ENCODE measurements at places on chromosomes 7 and 10.
A peak's percentile ranks its signal among the peaks of the same experiment; 100 is the strongest.

GRCh38 chr10:89793649-89794254 is 92.4 kb downstream of the KIF20B start:
- DNase-seq, result peak; percentile 24

GRCh38 chr10:474946-475345 is 214.5 kb downstream of the DIP2C start:
- no peak for DNase-seq

- DNase-seq, result no peak
Measured at GRCh38 chr10:100655326-100655759, 90.0 kb upstream of the PAX2 start.

DNA sequence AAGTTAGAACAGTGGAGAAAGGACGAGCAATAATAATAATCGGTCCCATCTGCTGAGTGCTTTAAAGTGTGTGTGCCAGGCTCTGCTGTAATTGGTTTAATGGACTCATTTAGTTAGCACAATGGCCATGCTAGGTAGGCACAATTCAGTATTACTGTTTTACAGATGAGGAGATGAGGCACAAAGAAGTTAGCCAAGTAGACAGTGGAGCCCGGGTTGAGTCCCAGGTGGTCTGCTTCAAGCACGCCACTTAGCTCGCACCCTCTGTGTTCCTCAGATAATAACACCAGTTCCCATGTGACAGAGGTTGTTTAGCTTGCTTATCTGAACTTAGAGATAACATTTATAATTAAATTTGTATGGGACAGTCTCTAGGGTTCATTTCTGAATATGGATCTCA is 101.6 kb upstream of the GJD4 start:
- no peak for DNase-seq

- DNase-seq, result no peak
Measured at GRCh38 chr10:28442403-28442802, 90.5 kb upstream of the WAC start.

DNA sequence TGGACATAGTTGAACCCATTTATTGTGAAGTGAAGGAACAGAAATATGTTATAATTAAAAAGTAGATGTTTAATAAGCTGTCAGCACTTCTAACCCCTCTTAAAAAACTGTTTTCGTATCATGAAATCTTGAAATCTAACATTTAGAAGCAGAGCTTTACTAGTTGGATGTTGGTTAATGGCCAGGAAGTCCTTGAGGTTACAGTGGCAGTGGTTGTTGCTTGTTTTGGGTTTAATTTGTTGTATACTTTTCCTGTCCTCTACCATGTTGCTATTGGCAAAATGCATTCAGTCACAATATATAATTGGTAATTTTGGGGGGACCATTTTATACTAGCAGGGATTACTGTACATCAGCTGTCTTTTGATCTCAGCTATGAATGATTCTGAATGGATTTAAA is 60.7 kb downstream of the EXOC4 start:
- no peak for DNase-seq

DNA sequence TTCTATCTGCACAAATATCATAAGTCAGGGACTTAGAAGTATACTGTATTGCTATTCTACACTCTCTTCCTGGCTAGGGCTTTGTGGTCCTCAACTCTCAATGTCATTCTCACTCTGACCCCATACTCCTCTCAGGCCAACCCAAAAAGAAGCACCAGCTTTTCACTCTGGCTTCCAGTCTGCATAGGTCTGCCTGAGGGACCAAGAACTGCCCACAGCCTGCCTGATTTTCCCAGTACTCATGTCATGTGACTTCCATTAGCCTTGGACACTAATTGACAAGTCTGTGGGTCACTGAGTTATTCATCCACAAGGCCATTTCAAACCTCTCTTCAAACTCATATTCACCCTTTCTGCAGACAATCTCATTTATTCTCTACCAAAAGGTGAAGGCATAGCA is 19.8 kb downstream of the PMPCB start:
- DNase-seq, result no peak

DNA sequence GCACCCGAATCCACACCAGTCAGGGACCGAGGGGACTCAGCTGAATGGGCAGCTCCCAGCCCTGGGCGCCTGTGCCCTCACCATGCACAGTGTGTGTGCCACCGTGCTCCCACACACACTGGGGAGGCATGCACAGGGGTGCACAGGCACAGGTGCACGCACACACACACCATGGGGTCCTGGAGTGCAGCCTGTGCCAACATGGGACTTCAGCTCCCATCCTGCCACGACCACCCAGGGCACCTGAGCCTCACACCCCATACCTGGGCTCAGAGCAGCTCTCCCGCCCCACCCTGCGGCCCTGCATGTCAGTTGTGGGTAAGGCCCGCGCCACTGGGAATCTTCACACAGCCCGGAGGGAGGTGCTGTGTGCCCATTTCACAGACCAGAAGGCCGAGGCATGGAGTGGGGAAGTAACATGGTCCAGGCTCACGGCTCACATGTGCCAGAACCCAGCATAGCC is 8.0 kb downstream of the ELFN1 start:
- no peak for DNase-seq

GRCh38 chr10:16945593-16945992 is 128.4 kb upstream of the RSU1 start:
- DNase-seq, result no peak

GRCh38 chr10:73287441-73287840 is 35.0 kb upstream of the MRPS16 start:
- DNase-seq, result no peak

DNA sequence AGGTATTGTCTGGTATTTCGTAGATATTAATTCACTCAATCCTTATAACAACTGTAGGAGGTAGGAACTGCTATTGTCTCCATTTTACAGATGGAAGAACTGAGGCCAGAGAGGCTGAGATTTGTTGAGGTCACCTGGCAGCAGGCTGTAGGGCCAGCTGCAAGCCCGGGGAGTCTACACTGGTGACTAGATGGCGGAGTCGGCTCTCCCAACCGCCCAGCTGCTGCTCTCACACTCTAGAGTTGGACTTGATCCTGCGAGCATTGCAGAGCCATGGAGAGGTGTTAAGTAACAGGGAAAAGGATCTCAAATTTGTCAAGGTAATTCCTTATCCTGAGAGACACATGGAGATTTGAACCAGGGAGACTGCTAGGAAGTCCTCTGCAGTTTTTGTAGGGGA is 124.1 kb downstream of the CAMK1D start:
- DNase-seq, result no peak

- no peak for DNase-seq
Measured at GRCh38 chr10:91603931-91604331, 28.9 kb downstream of the PPP1R3C start.

DNA sequence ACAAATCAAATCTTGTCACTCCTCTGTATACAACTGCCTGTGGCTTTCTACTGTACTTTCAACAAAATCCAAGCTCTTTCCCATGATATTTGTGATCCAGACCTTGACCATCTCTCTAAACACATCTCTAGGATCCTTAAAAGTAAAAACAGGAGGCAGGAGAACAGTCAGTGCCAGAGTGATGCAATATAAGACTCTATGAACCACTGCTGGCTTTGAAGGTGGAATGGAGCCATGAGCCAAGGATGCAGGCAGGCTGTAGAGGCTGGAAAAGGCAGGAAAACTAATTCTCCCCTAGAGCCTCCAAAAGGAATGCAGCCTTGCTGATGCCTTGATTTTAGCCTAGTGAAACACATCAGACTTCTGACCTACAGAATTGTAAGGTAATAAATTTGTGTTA is 45.5 kb upstream of the LRRN3 start:
- DNase-seq, result no peak

DNA sequence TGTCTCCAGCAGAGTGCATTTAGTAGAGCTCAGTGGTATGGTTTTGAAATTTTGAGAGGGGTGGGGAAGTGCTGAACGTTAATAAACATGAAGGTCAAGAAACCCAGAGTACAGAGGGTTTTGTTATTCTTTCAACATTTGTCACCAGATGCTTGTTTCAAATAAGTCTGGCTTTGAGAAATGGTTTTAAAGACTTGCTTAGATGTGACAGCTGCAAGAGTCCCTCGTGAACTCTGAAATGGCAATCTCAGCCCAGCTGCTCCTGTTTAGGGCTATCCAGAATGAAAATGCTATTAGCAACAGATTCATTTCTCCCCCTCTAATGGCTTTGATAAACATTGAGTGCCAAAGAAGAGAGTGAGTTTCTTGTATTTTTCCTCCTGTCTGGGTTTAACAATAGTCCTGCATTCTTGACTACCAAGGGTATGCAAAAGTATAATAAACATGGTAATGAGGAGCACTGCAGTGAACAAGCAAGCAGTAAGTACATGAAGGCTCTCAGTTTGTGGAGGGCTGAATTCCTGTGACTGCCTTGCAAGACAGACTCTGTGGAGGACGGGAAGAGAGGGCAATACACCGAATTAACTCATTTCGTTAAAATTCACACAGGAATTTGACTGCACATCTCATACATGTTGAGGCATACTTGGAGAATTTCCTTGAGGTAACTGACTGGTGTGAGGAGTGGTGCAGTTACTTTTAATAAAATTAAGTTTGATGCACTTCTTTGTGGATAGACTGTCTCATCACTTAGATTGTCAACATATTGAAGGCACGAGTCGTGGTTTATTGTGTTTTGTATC is 490.9 kb downstream of the REEP3 start:
- DNase-seq, result no peak

DNA sequence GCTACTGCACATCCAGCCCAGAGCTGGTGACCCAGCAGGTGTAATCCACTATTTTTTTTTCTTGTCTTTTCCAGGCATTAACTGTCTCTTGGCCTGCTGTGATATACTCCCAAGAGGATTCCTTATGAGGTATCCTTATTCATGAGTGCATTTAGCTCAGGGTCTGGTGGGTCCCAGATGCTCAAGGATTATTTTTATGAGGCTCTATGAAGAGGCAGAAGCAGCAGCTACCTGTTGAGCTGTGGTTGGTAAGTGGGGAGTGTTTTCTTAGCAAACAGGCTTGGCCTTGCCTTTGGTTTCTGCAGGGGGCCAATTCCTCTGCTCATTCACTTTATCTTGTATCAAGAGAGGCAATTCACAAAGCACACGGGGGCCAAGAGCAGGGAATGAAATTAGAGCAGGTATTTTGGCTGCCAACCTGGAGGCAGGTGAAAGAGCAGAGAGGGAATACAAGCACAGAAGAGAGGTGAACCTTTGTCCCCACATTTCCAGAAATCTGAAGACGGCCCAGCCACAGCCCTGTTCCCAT is 221.6 kb downstream of the TMEM178B start:
- no peak for DNase-seq

DNA sequence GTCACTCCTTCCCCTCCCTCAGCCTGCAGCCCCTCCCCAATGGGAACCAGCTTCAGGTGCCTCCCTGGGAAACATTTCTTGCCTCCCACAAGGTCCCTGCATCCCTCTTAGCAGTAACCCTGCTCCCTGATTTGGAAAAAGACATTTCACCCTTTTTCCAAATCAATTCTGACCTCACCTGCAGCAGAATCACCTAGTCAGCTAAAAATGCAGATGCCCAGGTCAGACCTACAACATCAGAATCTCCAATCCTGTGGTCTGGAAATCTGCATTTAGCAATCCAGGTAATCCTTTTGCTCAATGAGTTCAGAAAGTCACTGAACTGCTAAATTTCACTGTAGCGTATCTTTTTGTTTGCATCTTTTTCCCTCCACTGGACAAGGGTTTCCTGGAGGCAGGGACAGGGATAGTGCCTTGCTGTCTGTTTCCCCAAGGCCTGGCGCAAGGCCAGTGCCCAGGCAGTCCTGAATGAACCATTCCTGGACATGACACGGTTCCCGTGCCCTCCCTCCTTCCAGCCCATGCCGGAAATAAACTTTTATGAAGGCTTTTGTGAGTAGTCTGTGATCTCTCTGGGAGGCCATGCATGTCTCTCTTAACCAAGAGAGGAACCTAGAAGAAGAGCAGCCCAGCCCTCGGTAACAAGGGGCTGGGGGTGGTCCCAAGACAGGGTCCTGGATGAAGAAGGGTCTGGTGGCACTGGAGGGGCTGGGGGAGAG is 44.0 kb downstream of the COL13A1 start:
- DNase-seq, result no peak

DNA sequence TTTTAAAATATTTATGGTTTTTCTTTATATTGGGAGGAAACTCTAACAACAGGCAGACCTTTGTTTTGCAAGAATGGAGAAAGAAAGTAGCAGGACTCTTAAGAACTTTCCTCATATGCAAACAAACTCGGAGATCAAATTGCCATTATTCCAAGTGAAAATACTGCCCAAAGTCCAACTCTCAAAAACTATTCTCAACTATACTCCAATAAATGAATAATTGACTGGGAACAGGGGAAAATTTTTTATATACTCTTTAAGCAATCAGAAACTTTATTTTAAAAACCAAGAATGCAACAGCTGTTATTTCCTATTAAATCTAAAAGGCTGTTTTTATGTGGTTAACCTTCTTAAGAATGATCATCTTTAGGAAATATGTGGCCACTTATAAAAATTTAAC is 101.9 kb downstream of the COL28A1 start:
- DNase-seq, result no peak

- no peak for DNase-seq
Measured at GRCh38 chr10:123636598-123637325, 29.4 kb upstream of the GPR26 start.

GRCh38 chr7:157352516-157352915 is 15.7 kb downstream of the DNAJB6 start:
- DNase-seq, result no peak

- no peak for DNase-seq
Measured at GRCh38 chr10:75613685-75614504, 182.5 kb downstream of the LRMDA start.

GRCh38 chr7:107113866-107114265 is 54.9 kb upstream of the HBP1 start:
- DNase-seq, result no peak

GRCh38 chr10:43075612-43076003 is 1.3 kb upstream of the RET start:
- DNase-seq, result no peak

DNA sequence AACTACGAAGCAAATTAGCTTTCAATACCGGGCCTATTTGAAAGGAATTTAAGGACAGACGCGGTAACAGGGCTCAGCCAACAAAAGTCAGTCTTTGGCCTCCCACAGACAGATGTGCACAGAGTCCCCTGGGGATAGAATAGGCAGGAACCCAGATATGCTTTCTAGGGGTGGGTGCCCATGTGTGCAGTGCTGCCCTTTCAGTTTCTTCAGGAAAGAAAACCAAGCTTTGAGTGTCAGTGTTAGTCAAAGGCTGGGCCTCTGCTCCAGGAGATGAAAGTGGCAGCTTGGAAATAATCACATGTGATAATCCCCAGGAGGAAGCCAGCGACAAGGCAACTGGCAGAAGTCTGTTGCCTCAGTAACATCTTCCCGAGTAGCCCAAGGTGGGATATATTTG is 43.8 kb upstream of the CSTF2T start:
- DNase-seq, result no peak

DNA sequence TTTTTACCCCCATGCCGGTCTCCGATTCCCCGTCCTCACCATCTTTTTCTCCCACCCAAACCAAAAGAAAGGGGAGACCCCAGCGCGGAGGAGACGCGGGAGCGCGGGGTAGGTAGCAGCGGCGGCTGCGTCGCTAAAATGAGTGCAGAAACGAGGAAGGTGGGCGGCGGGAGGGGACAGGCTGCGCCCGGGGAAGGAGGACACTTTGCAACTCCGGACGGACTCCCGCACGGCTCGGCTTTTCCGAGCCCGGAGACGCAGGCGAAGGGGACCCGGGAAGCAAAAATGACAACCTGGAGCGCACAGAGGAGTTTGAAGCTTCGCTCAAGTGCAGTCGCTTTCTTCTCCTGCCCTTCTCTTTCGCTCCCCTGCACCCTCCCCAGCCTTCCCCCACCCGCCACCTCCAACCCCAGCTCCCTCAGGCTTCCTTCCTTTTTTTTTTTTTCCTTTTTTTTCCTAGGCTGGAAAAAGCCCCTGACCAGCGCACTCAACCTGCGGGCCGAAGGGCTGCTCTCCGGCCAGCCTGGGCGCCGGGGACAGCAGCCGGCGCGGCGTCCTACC is 453 bp downstream of the SFMBT2 start:
- no peak for DNase-seq

All from stimulated activated CD4-positive, alpha-beta T cell treated with anti-CD3 and anti-CD28 coated beads, TNF-alpha, amount 100 ng/mL, for 48 hours (primary cell).